Stimulated activated CD4-positive, alpha-beta T cell treated with anti-CD3 and anti-CD28 coated beads, Interleukin-1b, Interleukin-23, amount 100 ng/mL, for 24 hours (primary cell): ENCODE measurements at places on chromosomes 5 and 9.

DNA sequence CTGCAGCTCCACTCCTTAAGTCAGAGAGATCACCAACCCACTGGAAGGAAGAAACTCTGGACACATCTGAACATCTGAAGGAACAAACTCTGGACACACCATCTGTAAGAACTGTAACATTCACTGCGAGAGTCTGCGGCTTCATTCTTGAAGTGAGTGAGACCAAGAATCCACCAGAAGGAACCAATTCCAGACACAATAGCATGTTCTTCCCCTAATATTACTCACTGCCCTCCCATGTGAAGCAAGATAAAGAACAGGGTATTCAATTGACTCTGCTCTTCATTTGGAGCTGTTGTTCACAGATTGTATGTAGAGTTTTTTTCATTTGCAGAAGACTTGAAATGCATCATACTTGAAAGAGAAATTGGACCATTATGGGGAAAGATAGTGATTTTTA lies 10.8 kb downstream of the SAXO1 start:
- DNase-seq = no peak

GRCh38 chr9:87431837-87432236 lies 65.8 kb upstream of the DAPK1 start:
- DNase-seq = no peak

DNA sequence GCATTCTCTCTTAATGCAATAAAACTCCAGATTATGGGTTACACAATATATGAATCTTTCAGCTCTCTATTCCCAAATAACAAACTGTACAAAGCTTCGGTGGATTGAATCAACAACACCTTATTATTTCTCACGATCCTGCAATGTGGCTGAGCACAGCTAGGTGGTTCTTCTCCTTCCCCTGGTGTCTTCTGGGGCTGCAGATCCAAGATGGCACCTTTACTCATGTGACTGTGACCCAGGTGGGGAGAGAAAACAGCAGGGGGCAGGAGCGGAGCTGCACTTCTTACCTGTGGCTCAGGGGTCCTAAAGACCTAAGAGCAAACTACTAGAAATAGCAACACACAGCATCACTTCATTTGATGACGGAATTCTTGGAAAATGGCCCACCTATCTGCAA lies 233.1 kb downstream of the IRX1 start:
- DNase-seq = no peak

DNA sequence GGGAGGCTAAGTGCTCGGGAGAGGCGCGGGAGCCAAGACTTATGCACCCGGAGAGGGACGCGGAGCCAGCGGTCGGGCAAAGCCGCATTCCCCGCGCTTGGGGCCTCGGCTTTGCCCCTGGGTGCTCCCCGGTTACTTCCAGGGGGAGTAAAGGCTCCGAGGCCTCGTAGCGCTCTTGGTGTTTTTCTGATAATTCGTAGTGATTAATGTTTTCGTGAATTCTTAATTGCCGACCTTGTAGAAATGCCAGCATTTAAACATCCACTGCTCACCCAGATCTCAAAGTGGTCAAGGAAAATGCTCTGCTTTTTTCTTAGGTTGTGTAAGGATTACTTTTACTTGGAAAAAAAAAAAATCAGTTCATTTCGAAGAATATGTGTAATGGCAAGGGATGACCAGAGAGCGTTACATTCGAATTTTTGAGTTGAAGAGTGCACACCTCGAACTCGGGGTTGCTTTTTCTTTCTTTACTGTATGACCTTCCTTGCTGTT lies 654 bp upstream of the TUT7 start:
- no peak for DNase-seq

DNA sequence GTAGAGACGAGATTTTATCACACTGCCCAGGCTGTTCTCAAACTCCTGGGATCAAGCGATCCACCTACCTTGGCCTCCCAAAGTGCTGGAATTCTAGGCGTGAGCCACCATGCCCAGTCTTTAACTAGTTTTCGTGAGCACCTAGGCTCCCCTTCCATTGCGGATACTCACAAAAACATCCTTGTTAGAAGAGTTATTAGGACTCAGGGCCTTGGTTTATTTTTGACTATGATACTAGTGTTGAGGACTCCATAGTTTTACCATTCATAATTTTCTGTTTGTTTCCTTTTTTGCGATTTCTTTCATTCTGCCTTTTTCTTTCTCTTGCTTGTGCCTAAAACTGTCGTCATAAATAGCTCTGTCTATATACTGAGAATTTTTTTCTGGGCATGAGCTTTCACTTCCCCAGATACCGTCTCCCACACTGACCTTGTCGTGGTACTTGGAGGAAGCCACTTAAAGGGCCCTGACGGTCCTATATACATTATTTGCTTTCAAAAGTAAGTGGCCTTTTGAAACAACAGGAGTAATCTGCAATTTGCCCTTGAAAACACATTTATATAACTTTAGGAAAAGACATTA lies 5.2 kb downstream of the F2R start:
- DNase-seq = no peak

DNA sequence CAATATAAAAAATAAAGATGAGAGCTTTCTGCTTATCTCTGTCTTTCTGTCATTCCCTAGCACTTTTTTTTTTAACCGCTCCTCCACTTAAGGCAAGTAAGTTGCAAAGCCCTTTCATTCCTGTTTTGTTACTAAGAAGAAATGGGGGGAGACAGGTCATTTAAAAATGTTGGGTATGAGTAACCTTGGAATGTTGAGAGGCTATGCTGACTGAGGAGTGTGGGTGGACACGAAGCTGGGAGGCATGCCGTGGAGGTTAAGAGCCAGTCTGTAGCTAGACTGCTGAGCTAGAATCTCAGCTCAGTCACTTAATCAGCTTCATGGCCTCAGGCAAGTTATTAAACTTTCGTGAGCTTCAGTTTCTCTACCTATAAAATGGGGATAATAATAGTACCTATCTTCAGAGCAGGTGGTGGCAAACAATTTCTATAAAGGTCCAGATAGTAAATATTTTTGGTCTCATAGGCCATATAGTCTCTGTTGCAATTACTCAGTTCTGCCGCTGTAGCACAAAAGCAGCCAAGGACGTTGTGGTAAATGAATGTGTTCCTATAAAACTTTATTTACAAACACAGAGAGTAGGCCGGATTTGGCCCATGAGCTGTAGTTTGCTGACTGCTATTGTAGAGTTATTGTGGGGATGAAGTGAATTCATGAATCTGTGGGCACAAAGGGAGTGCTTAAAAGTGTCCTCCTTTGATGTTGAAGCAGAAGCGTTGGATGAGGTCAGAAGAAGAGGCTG lies 220.0 kb downstream of the GABBR2 start:
- no peak for DNase-seq

- peak; percentile 97 for DNase-seq
Measured at GRCh38 chr9:35829084-35829763, at the start of gene TMEM8B. TMEM8B (plus strand) TSS chr9:35829228; CDS start chr9:35829448, 220 bp downstream.

GRCh38 chr9:131048332-131048731 lies 39.4 kb downstream of the LAMC3 start:
- no peak for DNase-seq

DNA sequence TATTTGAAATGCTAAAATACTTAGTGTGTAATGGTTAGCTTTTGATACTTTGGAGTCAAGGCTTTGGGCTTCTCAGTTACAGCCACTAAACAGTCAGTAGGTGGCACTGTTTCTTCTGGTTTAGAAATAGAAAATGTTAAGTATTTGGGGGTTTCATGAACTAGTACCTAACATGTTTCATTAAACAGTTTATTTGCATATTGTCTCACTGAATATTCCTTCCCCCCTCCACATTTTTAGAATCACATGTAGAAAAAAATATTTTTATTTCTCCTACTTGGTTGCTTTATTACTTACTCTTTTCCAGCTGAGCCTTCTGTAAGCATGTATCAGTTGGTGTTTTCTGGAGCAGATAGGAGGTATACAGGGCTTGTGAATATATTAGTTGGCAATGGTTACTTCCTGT lies 48.0 kb downstream of the IPO11 start:
- no peak for DNase-seq

DNA sequence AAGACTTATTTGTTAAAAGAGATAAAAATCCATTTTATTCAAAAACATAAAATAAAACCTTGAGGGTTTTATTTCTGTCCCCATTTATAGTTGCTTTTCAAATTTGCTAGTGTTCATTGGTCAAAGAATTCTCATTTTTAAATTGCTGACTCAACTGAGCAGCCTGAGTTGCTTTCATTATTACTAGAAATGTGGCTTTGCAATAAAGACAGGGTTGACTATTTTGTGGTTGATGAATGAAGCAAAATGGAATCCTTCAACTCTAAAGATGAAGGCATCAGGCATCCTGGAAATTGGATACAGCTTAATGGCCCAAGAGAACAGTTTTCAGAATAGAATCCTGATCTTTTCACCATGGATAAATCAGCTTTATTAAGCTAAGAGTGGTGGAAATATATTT lies 23.9 kb upstream of the PPP3R2 start:
- DNase-seq = no peak

DNA sequence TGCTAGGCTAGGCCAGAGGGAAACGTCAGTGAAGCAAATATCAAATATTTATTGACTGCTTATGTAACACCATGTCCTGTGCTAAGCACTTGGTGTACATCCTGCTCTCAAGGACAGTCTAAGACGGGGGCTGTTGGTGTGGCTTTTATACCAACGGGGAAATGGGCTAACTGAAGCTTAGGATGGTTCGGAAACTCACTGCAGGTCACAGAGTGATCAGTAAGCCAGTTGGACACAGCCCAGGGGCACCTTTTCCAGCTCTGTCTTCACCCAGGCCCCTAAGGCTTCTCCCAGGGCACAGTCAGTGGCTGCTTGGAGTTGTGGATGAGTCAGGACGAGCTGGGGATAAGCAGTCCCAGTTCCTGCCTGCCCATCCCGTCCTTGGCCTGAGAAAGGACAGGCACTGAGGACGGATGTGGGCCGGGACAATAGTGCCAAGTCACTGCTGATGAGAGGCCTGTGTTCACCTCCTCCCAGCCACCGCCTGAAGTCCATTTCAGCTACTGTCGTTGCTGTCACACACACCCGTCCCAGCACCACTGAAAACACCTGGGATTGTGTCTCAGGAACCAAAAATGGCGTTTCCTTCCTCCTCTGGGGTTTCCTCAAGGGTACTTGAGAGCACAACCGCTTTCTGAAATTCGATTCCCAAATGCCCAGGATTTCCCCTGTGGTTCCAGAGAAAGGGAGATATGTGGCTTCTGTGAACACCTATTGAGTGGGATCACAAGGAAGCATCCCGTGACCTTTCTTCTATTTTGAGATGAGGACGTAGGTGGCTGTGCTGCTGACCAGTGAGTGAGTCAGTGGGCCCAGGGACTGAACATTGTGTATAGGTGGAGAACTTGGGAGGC lies 17.5 kb upstream of the SPRY4 start:
- no peak for DNase-seq

- no peak for DNase-seq
Measured at GRCh38 chr5:69468631-69469030, 24.0 kb upstream of the OCLN start.

- no peak for DNase-seq
Measured at GRCh38 chr9:545480-545879, 296.0 kb upstream of the DMRT1 start.

- DNase-seq = no peak
Measured at GRCh38 chr5:893137-893506, 438 bp downstream of the TRIP13 start.

- DNase-seq = no peak
Measured at GRCh38 chr5:32222723-32223470, 48.8 kb upstream of the GOLPH3 start.

- no peak for DNase-seq
Measured at GRCh38 chr5:79546782-79547428, 33.0 kb upstream of the HOMER1 start.
